ENCODE measurements at places on chromosomes 12 and 14.

DNA sequence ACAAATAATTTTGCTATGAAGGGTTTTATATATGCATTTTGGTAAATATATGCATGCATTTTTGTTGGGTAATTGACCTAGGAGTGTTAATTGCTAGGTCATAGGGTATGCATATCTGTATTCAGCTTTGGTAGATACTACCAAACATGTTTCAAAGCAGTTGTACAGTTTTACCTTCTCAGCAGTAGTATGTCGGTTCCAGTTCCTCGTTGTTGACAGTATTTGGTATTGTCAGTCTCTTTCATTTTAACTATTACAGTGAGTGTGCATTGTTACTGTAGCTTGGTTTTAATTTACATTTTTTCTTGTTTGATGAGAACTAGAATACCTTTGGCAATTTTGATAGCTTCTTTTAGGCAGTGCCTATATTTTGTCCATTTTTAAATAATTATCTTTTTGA is 98.9 kb downstream of the ARID2 start:
- DNase-seq: no peak

GRCh38 chr12:65643595-65644386 is 180.5 kb upstream of the HMGA2 start:
- DNase-seq: no peak

DNA sequence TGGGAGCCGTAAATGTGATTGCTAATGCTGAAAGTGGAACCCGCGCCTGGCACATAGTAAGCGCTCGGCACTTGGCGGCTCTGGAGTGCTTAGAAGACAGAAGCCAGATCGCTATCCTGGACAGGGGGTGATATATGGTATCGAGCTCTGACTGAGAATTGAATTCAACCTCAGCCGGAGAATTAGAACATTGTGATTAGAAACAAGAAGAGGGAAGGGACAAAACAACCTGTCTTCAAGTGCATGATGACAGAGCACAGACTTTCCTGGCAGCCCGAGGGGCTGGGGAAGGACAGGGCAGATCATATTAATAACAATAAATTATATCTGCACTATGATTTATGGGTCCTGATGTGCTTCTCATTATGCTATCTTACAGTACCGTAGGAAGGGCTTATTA is 66.9 kb upstream of the TBX3 start:
- DNase-seq: no peak

DNA sequence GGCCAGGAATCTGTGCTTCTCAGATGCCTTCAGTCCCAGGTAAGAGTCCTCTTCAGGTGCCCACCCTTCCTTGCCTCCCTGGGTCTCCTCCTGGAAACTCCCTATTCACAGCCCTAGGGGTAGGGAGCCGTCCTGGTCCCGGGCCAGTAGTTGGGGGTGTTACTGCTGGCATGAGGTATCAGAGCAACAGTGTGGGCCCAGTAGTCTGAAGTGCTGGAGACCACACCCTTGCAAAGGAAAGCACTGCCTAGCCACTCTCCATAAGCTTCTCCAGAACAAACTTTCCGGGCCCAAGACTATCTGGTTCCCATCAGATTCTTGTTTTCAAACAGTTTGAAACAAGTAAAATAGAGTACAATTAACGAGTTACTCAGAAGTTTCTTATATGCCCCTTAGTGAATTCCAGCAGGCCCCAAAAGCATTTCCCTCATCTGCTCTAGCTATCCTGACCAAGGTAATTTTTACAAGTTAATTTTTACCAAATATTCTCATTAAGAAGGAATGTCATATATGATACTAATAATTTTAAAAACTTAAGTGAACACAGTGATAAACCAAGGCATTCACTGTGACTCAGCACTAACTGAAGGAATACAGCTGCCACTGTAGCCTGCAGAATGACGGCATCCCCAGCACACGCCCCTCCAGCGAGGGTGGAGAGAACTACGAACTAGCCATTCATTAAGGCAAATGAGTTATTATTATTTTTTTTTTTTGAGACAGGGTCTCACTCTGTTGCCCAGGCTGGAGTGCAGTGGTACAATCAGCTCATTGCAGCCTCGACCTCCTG is 49.4 kb downstream of the MOK start:
- DNase-seq: no peak

DNA sequence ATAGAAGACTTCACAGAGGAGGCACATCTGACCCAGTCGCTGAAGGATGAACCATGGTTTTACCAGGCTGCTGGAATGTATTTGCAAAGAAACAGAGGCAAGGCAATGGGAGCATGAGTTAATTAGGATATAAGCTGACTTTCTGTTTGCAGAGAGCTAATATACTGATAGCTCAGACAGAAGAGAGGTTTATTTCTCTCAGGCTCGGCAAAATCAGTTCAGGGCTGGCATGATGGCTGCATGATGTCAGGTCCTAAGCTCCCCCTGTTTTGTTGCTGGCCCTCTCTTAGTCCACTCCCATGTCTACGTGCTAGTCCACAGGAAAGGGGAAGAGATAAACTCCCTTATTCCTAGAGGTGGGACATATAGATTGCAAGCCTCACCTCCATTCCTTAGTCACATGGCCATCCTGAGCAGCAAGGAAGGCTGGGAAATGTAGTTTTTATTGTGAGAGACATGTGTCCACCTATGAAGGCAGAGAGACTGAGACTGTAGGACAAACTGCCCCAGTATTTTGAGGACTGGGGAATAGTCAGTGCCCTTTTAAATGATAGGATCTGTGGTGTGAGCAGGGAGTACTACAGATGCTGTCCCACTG is 224.5 kb downstream of the VRK1 start:
- no peak for DNase-seq

- no peak for DNase-seq
Measured at GRCh38 chr14:72284176-72284575, 351.9 kb downstream of the RGS6 start.

DNA sequence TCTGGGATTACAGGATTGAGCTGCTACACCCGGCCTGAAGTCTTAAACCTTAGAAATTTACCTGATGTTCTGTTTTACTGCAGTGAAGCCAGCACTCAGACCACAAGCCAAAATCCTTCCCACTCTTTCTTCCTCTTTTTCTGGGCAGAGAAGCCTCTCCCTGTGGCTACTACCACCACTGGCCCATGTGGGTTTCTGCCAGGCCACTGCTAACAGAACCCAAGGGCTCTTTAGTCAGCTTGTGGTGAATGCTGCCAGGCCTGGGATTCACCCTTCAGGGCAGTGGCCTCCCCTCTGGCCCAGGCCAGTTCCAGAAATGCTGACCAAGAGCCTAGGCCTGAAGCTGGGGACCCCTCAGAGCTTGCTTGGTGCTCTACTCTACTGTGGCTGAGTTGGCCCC is 35.3 kb downstream of the GAS2L3 start:
- DNase-seq: no peak

DNA sequence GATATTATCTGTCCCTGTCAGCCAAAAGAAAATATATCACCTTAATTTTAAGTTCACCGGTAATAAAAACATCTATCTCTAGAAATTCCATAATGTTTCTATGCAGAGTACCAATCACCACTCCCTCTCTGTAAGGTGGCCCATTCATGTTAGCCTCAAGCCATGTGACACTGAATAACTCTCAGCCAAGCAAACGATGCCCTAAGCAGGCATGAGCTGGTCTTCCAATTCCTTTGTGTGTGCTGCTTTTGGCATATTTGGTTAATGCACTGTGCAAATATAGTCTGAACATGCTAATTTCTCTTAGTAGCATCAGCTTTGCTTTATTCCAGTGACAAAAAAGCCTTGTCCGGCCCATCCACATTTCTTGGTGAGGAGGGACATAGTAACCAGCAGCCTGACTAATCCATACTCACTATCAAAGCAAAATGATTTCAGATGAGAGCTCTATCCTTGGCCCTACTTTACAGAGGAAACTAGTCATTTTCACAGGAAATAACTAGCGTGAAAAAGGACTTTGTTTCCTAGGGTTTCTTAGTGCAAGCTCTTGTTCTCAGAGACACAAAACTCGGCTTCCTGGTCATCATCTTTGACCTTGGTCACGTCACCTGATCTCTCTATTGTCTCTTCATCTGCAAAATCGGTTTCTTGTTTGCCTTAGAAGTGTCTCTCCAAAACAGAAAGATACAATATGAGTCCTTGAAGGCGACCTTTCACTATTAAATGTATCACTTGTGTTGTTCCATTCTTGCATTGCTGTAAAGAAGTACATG is 59.2 kb upstream of the RTRAF start:
- DNase-seq: no peak

DNA sequence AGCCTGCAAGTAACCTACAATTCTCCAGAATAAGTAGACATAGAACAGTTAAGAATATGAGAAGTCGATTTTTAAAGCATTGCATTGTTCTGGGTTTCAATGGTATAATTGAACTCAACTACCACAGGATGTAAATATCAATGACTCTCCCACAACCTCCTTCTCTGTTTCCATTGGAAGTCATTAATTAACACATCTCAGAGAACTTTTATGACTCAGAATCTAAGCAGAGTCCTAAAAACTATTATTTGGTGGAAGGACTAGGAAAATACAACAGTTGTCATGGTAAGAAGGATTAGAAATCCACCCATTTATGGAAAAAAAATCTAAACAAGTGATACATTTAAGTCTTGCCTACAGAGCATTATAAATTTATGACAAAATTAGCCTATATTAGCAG is 21.1 kb upstream of the CPNE8 start:
- DNase-seq: no peak

DNA sequence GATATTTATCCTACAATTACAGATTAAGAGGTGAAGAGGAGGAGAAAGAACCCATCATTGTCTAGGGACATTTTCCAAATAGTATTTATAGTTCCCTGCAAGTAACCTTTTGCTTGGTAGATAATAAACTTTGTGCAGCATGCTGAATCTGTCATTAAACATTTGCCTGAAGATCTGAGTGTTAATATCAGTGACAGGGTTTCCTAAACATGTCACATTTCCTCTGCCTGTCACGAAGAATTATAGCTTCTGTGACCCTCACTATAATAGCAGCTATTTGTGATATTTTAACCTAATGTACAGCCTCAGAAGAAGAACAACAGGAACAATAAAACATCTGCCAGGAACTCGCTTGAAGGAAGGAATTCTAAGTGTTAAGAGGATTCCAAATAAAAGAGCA is 350.3 kb downstream of the GXYLT1 start:
- no peak for DNase-seq

DNA sequence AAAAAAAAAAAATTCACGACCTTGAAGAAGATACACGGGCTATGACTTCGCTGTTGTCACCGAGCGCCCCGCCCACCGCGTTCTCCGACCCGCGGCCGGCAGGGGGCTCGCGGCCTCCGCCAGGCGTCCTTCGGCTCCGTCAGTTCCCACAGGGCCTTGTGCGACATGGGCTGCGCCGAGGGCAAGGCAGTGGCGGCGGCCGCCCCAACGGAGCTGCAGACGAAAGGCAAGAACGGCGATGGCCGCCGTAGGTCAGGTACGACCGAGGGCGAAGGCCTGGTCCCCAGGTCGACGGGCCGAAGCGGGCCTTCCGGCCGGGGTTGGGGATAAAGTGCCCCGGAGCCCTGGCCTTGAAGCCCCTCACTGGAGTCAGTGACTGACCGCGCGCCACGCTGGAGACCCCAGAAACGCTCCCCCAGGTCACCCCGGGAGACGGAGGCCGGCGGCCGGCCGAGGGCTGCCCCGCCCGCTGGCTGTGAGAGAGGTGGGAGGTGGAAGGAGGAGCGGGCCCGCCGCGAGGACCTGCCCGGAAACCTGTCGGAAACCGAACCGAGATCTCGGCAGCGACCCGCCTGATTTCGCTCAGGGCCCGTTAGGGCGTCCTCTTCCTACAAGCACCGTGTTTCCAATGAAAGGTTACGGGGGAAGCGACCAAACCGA is at the start of gene TXNRD1:
TSS of gene TXNRD1 (plus strand) at position 142 of the 660 bp plus-strand sequence. CDS start at position 166, 24 bp downstream.
- DNase-seq: peak; percentile 68

DNA sequence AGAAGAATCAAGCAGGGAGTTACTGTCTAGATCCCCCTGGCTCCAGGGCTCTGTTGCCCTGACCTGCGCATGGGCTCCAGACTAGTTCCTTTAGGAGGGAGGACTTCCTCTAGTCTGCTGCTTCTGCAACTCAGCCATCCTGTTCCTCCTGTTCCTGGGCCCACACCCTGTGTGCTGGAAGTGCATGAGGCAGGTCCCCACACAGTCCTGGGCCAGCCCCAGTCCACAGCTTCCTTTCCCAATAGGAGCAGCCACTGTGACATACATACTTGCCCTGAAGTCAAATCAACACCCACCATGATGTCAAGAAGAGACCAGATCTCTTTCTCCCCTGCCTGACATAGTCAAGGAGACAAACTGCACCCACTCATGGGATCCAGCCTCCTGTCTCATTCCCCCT is 1.3 kb downstream of the SDR9C7 start:
- no peak for DNase-seq

DNA sequence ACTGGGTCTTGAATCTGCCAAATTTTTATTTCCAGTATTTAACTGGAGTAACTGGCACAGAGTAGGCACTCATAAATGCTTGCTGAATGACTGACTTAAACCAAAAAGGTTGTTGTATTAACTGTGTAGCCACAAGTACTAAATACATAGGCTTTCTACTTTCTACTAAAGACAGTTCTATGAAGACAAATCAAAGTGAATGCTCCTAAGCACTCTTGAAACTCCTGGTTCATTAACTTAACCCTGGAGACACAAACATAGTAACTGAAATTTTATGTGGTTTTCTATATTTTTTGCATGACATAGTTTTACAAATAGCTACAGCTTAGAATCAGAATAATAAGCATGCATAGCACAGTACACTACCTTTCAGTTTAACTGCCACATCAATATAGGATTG is 70.4 kb downstream of the TXNDC16 start:
- no peak for DNase-seq

DNA sequence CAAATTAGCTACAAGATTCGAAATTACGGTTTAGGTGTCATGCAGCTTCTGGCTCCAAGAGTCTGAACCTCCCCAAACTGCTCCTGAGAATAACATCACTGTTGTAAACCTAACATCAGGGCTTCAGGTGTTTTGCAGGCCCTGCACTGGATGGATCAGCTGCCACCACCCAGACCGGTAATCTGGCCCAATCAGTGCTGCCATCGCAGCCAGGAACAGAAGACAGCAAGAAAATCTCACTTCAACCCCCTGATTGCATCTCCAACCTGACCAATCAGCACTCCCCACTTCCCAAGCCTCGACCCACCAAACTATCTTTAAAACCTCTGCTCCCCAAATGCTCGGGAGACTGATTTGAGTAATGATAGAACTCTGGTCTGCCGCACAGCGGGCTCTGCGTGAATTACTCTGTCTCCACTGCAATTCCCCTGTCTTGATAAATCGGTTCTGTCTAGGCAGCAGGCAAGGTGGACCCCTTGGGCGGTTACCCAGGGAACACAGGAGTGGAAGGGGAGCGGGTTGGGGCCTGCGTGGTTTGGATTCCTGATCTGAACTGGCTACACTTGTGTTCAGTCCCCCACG is 268.5 kb upstream of the SFSWAP start:
- DNase-seq: no peak

GRCh38 chr12:7605900-7606465 is 59.7 kb downstream of the APOBEC1 start:
- DNase-seq: no peak

DNA sequence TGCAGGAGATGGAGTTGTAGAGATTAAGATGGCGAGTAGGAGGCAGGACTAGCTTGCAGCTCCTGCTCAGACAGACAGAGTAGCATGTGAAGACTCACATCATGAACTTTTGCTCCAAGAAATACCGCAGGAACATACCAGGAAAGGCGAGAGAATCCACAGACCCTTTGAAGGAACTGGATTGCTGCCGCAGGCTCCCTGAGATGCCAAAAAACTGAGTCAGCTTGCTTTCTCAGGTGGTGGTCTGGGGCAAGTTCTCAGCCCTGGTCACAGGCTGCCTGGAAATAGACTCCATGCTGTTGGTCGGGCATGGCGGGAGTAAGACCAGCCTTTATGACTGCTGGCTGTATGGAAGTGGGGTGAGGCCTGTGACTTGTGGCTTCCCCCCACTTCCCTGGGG is 163.6 kb upstream of the NAV3 start:
- DNase-seq: no peak

- no peak for DNase-seq
Measured at GRCh38 chr12:131461096-131461495, 249.8 kb upstream of the SFSWAP start.

All from stimulated activated CD8-positive, alpha-beta memory T cell treated with anti-CD3 and anti-CD28 coated beads, Interleukin-15, amount 100 ng/mL, for 4 hours (primary cell).